ENCODE measurements at places on chromosomes 6 and 20. TPM values are rescaled to one million over a fixed set of nuclear protein-coding genes. Genes with fewer than 3 reads are reported as not detected.

MYH7B gene
- 13.8 TPM for total RNA-seq

CDKAL1 gene
- total RNA-seq: 13.5 TPM

AGPAT1 gene
- total RNA-seq: 80.7 TPM

ASIP gene
- not detected for total RNA-seq

PGC gene
- 0.45 TPM for total RNA-seq

BPIFA1 gene
- total RNA-seq: not detected

LGSN gene
- total RNA-seq: not detected

TAGAP gene
- total RNA-seq: 1.6 TPM

RALGAPB gene
- 51.9 TPM for total RNA-seq

PBOV1 gene
- not detected for total RNA-seq

JAG1 gene
- total RNA-seq: 22.5 TPM

NTSR1 gene
- total RNA-seq: 1.6 TPM

- DNase-seq: no peak
These were observed 11.7 kb downstream of the ZBP1 start for GRCh38 chr20:57608516-57608915.

DNA sequence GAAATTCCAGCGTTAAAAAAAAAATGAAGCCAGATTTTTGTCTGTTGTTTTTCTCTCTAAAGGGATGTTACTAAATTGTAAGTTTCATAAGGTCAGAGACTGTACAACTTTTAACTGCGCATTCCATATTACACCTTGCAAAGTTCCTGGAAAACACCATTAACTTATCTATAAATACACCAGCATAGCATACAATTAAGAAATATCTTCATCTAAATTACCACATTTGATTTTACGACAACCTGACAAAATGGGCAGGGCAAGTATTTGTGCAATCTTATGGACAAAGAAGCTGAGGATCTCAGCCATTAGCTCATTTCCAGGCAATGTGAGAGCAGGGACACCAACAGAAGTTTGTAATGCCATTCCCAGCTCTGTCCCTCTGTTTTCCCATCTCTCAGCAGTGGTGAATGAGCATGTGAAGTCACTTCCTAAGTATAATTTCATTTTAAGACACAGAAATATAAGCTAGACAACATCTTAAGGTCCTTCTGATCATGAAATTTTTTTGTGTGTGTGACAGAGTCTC lies 12.9 kb upstream of the GCM1 start:
- no peak for DNase-seq

GRCh38 chr20:49559411-49560081 lies 8.4 kb downstream of the PTGIS start:
- no peak for DNase-seq

- DNase-seq: no peak
These were observed 98.9 kb downstream of the SMPDL3A start for GRCh38 chr6:122887941-122888340.

GRCh38 chr6:112606656-112607435 lies 259.7 kb downstream of the RFPL4B start:
- DNase-seq: no peak

DNA sequence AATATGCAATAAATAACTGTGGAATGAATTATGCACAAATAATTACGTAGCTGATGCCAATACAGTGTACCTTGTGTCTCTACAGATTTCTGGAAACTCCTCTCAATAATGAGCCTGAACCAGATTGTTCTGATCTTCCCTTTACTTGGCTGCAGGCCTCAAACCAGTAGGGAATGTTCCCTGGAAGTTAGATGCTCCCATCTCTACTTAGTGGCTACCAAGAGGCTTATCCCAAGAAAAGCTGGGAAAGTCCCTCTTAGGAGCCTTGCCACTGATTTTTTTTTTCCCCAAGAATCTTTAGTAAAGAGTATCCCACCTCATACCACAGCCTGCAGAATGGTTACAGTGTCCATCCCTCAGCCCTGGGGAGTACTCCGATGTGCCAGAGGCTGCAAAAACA lies 702.1 kb downstream of the RFPL4B start:
- no peak for DNase-seq

- DNase-seq: no peak
These were observed 340.1 kb downstream of the ZFAND3 start for GRCh38 chr6:38159596-38159995.

DNA sequence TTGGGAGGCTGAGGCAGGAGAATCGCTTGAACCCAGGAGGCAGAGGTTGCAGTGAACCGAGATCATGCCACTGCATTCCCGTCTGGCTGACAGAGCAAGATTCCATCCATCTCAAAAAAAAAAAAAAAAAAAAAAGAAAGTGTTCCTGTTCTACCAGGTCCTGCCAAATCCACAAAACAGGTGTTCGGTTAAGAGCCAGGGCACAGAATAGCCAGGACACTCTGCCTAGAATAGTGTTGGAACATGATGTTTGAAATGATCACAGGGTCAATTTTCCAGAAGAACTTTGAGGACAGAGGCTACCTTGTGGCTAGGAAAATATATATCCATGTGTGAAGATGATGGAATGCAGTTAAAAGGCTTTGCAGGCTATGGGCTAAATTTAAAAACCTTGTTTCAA lies 63.6 kb upstream of the TRAF3IP2 start:
- no peak for DNase-seq

DNA sequence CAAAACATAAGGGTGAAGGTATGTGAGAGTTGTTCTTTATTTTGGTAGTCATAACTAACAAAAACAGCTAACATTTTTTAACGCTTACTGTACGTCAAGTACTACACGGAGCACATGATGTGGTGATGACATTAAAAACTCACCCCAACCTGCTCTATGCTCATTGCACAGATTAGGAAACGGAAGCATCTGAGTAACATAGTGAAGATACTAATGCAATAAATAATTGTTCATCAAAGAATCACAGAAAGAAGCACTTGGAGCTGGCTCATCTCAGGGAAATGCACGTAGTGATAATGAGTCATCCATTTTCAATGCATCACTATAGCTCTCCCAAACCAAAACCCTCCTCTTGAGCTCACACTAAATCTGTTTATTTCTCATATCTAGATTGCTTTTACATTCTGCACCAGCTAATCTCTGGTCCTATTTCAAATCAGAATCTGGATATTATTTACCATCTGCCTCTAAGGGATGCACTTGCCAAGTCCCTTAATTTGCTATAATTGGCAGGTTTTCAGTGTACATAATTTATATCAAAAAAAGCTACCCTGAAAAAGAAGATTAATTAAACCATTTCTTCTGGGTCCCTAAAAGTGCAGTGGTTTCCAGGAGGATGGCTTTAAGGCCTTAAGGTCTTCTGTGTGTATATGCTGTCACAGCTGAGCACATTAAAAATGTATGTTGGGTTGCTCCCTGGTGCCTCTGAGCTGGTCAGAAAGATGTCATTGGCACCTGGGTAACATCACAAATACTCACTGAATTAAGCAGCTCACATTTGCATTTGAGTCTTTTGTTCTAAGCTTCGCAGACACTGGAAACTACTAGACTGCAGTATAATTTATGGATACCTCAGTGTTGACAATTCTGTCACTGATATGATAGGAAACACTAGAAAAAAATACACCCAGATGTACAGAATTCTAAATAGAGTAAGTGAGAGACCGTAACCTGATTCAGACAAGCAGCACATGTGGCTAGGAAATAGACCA lies 677.4 kb upstream of the CITED2 start:
- no peak for DNase-seq

- DNase-seq: no peak
These were observed 93.9 kb downstream of the JAG1 start for GRCh38 chr20:10579942-10580341.

- DNase-seq: no peak
These were observed 14.1 kb downstream of the UBE3D start for GRCh38 chr6:83051377-83052172.

GRCh38 chr20:29408034-29408695 lies 1849.3 kb upstream of the DEFB115 start:
- DNase-seq: no peak

GRCh38 chr6:170108456-170108855 lies 182.4 kb downstream of the DLL1 start:
- peak; percentile 31 for DNase-seq

DNA sequence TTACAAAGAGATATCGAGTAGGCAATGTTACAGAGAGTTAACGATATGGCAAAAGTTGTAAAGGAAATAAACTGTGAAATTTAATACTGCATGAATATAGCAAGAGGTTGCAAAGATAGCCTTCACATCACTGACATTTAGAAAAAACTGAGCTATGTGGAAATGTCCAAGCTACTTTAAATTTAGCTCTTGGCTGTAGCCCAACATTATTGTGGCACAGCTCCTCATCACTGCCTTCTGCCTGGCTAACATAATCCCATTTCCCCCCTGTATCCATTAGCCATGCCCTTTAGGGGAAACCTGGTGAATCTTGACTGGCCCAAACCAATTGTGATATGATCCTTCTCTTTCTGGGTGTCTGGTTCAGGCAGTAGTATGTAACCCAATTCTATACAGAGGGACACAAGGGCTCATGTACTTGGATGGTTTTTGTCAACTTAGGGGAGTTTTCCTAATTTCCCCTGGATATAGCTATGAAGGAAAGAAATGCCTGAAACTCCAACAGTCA lies 115.4 kb downstream of the PFDN4 start:
- no peak for DNase-seq

DNA sequence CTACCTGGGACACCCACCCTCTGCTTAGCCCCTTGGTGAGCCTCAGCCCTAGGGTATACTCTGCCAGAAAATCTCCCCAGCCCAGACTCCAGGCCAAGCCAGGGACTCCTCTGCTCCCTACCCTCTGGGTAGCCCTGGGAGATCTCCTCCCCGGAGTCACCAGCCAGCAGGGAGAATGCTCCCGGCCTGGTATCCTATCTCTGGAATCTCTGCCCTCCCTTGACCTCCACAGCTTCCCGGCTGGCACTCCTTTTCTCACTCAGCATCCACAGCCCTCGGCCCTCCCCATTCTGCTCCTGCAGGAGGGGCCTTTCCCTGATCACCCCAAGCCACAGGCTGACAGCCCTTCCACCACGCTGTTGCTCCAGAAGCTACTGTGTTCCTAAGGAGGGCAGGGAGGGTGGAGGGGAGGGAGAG lies 22.6 kb downstream of the NOL4L start:
- DNase-seq: no peak

DNA sequence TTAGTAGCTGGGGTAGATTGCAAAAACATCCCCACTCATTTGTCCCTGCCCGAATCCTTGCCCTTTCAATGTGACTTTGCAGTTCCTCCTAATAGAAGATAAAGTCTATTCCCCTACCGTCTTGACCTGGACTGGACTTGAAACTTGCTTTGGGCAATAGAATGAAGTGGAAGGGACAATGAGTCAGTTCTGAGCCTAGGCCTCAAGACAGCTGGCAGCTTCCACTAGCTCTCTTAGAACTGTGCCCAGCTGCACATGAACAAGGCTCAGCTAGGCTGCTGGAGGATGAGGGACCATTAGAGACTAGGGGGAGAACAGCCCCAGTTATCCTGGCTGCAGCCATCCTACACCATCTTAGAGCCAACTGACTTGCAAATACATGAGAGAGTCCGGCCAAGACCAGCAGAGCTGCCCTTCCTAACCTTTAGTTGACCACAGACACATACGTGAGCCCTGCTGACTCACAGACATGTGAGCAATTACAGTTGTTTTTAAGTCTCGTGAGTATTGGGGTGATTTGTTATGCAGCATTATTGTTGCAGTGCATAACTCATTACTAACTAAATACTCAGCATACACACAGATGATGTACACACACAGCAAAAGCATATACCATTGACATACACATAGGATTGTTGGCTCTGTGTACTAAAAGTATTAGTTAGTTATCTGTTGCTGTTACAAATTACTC lies 105.5 kb downstream of the DHX35 start:
- no peak for DNase-seq

DNA sequence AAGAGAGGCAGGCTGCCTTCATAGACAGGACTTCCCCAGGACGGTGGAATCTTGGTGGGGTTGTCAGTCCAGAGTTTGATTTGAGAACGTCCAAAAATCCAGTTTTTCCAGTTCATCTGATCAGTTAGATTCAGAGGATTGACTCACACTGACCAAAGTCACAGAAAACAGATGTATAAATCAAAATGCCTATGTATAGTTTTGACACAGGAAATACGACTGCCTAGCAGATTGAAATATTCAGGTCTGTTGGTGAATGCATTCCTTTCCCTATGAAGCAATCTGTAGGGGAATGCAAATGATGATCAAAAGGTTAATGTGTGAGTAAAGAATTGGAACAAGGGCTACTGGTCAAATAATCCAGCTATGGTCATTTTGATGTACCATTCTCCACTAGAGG lies 29.7 kb upstream of the GFOD1 start:
- no peak for DNase-seq

DNA sequence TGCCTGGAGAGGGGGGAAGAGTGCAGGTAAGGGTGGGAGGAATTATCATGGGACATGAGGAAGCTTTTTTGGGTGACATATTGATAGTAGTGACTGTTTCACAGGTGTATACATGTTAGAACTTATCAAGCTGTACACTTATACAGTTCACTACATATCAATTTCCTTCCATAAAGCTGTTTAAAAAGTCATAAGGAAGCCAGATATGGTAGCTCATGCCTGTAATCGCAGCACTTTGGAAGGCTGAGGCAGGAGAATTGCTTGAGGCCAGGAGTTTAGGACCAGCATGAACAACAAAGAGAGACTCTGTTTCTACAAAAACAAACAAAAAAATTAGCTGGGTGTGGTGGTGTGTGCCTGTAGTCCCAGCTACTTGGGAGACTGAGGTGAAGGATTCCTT lies 21.7 kb downstream of the ZSCAN12 start:
- no peak for DNase-seq

DNA sequence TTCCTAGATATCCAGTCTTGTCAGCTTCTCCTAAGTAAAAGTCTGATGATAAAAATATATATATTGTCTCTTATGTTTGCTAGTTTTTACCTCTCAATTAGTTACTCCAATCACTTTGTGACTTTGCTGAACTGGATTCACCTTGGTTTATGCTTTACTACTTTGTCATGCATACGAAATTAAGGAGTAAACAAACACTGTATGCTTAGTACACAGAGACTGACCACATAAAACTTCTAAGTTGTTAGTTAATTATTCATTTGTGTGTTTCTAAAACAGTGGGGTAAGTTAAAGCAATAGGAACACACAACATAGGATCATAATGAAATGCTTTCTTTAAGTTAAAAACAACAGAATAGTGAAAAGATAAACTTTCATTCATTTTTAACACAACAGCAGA lies 877.3 kb upstream of the MAP3K7 start:
- DNase-seq: no peak

GRCh38 chr6:64520050-64520449 lies 884.4 kb downstream of the PHF3 start:
- no peak for DNase-seq

DNA sequence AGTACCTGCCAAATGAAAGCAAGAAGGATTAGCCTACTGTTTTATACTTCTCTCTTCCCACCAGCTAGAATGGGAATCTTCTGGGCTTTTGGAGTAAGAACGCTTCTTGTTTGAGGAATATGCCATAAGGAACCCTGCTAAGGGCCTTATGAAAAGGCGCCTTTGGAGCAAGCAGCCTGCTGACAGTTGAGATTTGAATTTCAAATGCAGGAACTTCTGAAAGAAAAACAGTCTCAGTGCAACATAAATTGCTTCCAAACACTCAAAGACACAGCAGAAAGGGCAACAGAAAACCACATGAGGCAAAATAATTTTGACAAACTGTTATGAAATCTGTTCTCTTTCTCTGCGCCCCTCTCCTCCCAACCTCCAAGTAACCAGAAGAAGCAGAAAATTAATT lies 149.4 kb upstream of the B3GAT2 start:
- DNase-seq: no peak

- DNase-seq: no peak
These were observed 53.3 kb downstream of the TNFRSF21 start for GRCh38 chr6:47256361-47256760.

GRCh38 chr20:2244993-2245392 lies 50.8 kb upstream of the TGM3 start:
- DNase-seq: no peak

- DNase-seq: no peak
These were observed 32.1 kb upstream of the CCN6 start for GRCh38 chr6:112021691-112022310.
